ENCODE measurements at places on chromosomes 5 and 9. TPM values are rescaled to one million over a fixed set of nuclear protein-coding genes. Genes with fewer than 3 reads are reported as not detected.

DNA sequence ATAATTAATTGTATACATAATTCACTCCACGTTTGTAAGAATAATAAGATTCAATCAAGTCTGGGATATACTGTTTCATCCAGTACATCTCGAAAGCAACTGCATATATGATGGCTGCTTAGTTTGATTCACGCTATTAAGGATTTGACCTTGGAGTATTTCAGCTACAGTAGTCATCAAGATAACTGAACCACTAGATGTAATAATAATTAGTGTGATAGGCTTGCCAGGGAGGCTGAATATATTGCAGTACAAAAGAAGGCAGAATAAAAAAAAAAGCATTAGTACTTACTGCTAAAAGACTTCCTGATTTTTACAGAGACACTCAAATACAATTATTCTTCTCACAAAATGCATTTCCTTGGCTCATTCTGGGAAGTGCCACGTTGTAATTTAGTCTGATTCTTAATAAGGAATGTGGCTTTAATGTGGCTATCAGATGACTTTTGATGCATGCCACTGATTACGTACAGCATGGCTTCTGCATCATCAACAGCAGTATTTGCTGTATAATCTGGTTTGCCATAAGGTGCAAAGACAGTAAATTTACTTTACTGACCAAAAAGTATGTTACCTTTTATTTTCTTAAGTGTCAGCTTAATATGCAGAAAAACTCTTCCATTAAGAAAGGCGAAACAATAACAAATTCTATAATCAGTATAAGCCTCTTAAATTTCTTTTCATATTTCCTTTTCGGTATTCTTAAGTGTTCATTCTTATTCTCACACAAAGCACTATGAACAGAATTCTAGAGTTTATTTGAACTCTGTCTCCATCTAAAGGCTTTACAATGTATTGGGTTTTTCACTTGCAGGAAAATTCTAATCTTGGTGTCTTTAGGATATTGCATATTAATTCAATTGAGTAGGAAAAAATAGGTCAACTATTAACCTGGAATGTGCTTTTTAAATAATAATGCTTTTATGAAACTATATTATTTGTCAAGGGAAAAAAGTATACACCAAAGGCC lies 166.4 kb downstream of the SLF1 start:
- H3K27me3 ChIP-seq, result no peaks in the 10 kb centered on the region
- H3K4me1 ChIP-seq, result no peaks in the 10 kb centered on the region
- H3K27ac ChIP-seq, result no peak overlapping the region
- no peak for DNase-seq

- H3K4me1 ChIP-seq, result no peaks in the 10 kb centered on the region
- H3K27ac ChIP-seq, result no peak overlapping the region
- no peaks in the 10 kb centered on the region for H3K27me3 ChIP-seq
- no peaks in the 10 kb centered on the region for H3K36me3 ChIP-seq
- no peak overlapping the region for H3K4me3 ChIP-seq
- DNase-seq, result no peak
Measured at GRCh38 chr5:133408322-133408721, 204.0 kb downstream of the FSTL4 start.

LHX2 gene
- not detected for total RNA-seq

DNA sequence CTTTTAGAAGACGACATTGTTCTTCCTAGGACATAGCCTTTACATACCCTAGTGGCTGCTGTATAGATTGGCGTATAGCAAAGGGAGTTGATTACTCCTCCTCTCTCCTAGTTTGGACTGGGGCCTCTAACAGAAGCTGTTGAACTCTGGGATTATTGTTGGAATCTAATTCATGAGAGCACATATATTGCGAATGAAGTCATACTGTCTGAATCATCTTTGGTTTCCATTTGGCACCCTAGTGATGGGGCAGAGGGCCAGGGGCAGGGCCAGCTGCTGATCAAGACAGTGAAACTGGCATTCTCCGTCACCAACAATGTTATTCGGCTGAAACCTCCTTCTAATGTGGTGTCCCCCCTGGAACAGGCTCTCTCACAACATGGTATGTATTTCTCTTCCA lies 40.3 kb downstream of the NUP188 start:
- H3K27ac ChIP-seq, result peak overlapping the region; percentile 73
- peaks cover 75% of the 10 kb centered on the region for H3K36me3 ChIP-seq
- peaks cover 14% of the 10 kb centered on the region for H3K4me1 ChIP-seq
- no peaks in the 10 kb centered on the region for H3K27me3 ChIP-seq

- no peaks in the 10 kb centered on the region for H3K27me3 ChIP-seq
- no peaks in the 10 kb centered on the region for H3K36me3 ChIP-seq
- H3K4me1 ChIP-seq, result no peaks in the 10 kb centered on the region
- H3K4me3 ChIP-seq, result no peak overlapping the region
- no peak overlapping the region for H3K27ac ChIP-seq
Measured at GRCh38 chr5:180332051-180332517, 21.1 kb downstream of the GFPT2 start.

SLC45A2 gene
- total RNA-seq, result not detected

Data from gastrocnemius medialis (tissue), 4 donors.